ENCODE measurements at places on chromosomes 6 and 20.

DNA sequence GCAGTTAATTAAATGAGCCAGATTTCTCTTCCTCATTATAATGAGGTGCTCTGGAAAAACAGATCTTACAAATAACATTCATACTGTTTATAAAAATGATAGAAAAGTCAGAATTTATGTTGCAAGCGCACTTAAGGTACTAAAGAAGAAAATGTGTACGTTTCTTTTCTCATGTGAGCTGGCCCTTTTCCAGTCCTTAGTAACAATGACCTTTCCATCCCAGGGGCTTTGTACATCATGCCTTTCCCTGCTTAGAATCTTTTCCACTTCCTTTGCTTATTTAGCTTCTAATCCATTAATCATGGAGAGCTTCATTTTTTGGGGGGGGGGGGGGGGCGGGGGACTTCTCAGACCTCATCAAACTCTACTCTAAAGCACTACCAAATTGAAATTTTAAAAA lies 4.8 kb downstream of the FBXO5 start:
- DNase-seq, result no peak

GRCh38 chr6:161115468-161115867 lies 123.9 kb downstream of the MAP3K4 start:
- no peak for DNase-seq

DNA sequence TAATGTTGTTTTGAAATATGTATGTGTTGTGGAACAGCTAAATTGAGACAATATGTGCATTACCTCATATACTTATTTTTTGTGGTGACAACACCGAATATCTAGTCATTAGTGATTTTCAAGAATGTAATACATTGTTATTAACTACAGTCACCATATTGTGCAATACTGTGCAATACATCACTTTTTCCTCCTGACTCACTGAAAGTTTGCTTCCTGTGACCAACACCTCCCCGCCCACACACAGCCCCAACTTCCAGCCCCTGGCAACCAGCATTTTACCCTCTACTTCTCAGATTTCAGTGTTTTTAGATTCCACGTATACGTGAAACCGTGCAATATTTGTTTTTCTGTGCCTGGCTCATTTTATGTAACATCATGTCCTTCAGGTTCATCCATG lies 627.9 kb downstream of the PRKN start:
- DNase-seq, result no peak

DNA sequence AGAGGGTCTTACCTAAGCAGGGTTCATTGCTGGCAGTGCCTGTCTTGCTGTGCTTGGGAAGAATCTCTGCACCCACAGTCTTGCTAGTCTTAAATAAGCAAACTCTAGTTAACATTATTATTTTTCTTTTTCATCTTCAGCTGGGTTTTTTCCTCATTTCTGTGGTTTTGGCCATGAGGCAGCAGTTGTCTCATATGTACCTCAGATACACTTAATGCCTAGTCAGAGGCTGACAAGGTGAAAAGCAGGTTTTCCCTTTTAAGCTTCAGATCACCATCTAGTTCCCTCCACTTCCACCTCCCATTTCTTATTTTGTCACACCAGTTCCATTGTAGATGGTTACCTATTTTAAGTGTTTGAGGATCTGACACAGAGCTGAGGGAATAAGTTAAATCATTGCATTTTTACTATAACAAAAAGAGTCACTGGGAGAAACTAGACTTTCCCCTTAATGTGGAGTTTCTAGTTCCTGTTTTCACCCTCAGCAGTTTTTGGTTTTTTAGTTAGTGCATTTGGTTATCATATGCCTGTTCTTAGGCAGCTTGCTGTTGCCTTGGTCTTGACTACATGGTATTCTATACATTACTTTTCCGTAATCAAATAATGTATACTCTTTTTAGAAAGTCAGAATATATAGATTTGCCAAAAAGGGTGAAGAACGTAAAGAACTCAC lies 46.0 kb downstream of the AFDN start:
- DNase-seq, result no peak

DNA sequence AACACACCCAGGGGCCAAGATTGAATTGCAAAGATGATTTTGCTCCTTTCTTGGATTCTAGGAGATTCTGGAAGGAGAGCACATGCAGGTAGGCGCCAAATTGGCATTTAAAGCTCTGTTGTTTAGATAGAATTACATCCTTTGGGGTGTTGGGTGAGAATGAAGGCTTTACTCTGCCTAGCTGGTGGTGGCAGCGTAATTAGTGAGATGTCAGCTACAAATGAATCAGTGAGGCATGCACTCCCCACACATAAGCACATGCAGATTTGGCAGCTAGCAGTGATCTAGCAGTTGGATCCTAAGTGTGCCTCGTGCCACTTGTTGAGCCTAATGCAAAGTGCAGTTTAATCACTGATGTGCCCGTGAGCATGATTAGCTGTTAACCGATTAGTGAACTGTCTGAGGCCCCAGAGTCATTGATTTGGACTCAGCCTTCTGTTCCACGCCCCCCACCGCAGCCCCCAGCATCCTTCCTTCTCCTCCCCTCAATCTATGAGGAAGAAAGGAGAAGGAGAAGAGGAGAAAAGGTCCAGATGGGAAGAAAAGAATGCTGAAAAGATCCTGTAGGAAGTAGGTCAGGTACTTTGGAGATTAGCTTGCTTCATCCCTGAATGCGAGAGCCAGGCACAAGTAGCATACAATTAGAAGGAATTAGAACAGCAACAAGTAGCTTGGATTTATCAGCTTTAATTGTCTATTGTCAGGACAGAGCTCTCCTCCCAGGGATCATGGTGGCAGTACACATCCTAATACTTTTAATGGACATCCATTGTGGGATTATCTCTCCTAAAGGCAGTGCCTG lies 6.0 kb upstream of the PRDM1 start:
- DNase-seq, result peak; percentile 24

DNA sequence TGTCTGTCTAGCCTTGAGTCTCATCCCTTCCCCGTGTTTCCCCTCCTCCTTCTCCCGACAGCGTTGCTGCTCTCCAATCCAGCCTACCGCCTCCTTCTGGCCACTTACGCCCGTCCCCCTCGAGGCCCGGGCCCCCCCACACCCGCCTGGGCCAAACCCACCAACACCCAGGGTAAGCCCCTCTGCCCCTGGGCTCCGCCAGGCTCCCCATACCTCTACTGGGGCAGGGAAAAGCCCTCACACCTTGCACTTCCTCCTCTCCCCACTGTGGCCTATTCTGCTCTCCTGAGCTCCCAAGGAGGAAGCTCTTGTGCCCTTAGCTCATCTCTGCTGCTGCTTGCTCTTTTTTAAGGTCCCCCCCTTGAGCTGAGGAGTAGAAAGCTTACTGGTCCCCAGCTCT lies 11.0 kb downstream of the DDR1 start:
- no peak for DNase-seq

- no peak for DNase-seq
These were observed 4.9 kb downstream of the SDCBP2 start for GRCh38 chr20:1323830-1324597.

DNA sequence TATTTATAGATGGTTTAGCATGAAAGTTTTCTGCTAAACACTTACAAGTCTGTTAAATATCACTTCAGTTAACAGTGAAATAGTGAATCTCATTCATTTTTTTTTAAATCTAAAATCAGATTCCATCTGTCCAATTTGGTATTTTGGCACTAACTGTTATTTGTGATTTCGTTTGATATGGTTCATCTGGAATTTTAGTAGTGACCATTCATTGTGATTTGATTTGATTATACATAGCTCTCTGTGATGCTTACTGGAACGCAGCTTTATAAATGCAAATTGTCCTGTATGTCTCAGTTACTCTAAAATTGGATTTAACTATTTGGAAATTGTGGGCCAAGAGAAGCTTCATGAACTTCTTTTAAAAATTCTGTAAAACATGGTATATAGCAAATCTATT lies 571.5 kb downstream of the EYS start:
- DNase-seq, result no peak

- no peak for DNase-seq
These were observed 178.8 kb upstream of the SNX9 start for GRCh38 chr6:157644043-157644810.

DNA sequence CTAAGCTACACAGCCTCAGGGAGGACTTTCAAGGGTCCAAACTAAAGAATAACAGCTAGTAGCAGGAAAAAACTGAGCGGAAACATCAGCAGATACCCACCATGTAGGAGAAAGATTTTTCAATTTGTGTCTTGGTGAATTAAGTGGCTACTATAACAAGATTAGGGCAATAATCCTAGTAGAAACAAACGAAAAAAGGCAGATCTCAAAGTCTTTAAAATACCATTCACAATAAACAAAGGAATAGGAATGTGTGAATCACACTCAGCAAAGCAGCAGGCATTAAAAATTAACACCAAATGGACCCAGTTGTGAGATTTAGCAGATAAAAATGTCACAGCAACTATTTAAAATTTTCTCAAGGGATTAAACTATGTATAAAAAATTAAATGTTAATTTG lies 761.2 kb downstream of the TENT5A start:
- DNase-seq, result no peak

DNA sequence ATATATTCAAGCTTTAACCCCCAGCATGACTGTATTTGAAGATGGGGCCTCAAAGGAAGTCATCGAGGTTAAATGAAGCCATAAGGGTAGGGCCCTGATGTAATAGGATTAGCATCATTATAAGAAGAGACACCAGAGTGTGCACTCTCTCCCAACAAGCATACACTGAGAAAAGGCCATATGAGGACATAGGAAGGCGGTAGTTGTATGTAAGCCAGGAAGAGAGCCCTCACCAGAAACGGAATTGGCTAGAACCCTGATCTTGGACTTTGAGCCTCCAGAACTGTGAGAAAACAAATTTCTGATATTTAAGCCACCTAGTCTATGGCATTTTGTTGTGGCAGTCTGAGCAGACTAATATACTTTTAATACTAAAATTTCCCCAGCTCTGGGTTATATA lies 150.1 kb upstream of the STXBP5 start:
- DNase-seq, result no peak

GRCh38 chr6:134447423-134447822 lies 129.5 kb upstream of the SGK1 start:
- DNase-seq, result no peak

DNA sequence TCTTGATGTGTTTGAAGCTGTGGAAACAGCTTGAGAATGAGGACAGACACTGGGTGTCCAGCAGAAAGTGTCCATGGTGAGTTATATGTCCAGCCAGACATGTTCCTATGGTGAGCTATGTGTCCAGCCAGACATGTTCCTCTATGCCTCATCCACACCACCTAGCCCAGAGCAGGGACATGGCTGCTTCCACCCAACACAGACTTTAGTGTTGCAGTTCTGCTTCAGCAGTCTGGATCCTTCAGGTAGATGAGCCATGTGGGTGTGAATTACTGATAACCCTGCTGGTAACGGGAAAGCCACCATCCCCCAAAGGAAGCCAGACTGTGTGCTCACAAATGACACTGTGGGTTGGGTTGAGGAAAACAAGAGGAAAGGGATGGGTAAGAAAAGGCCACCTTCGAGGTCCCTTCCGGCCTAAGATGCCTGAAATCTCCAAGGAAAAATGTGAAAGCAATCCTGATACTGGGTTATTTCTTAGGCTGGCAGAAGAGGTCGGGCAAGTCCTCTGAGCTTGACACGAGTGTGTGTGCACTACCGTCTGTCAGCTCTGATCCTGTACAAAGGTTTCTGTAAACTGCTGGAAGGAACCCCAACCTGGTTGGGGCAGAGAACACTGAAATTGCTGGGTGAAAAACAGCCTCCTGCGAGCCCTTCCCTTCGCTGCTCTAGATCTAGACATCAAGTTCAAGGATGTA lies 77.8 kb downstream of the NINL start:
- DNase-seq, result no peak

GRCh38 chr6:110596354-110596753 lies 119.9 kb upstream of the SLC22A16 start:
- DNase-seq, result no peak

DNA sequence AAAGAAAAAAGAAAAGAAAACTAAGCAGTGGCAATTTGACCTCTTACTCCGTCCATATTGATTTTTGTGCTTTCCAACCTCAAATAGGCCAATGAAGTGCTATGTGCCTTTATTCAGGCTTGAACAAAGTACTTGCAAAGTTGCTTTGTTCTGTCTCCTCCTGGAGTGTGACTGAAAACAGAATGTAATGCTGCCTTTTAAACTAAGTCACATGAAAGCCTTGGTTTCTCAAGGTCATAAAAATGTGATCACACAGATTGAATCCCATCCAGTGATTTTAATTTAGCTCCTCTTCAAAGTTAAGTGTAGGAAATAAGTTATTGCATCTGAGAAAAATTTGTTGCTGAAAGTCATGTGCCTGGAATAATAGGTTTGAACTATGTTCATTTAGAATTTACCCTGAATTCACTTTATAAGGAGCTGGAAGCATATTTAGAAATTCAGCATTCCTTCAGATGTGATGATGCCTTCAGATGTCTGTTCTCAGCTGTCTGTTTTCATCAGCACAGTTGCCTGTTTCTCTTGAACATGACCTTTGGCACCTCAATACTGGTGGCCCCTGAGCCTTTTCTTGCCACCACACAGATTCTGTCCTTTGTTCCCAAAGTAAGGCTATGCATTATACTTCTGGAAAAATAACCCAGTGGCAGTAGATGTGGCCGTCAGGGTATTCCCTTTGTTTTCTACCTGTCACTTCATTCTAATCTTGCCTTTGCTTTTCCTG lies 48.8 kb downstream of the KIZ start:
- no peak for DNase-seq

GRCh38 chr20:23367770-23368169 lies 5.8 kb downstream of the GZF1 start:
- DNase-seq, result no peak

- no peak for DNase-seq
These were observed 111.3 kb downstream of the ADAT2 start for GRCh38 chr6:143339223-143339622.

DNA sequence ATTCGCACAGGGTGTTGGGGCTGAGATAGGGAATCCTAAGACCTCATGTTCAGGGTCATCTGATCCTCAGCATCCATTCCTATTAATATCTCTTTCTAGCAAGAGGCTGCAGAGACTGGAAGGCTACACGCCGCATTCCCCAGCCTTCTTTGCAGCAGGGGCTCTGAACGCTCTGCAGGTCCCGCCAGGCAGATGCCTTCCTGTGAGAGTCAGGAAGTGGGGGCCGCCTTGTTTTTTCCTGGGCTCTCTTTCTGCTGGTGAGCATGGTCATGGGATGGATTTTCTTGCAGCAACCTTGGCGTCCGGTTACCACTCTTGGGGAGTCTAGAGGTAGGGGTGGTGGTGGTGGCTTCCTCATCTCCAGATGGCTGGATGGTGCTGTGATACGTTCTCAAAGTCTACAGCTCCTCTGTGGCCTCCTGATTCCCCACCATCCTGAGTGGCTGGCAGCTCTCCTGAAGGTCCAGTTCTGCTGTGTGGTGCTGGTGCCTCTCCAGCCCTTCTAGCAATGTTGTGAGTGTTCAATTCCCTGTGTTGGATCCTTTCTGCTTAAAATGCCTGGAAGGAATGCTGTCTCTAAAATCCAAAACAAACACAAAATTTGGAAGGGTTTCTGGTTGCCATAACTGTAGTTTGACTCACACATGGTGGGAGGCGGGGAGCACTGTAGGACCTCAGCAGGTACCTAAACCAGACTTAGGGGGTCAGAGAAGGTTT lies 111.9 kb downstream of the CEBPB start:
- DNase-seq, result no peak

Measured in NCI-H1436 treated with DMSO at 0.1 percent for 48 hours (cell line).